ENCODE measurements at places on chromosomes 5 and 9.
A peak's percentile ranks its signal among the peaks of the same experiment; 100 is the strongest.

- no peak for DNase-seq
Observed at GRCh38 chr9:110029956-110030480, 177.9 kb downstream of the C9orf152 start.

DNA sequence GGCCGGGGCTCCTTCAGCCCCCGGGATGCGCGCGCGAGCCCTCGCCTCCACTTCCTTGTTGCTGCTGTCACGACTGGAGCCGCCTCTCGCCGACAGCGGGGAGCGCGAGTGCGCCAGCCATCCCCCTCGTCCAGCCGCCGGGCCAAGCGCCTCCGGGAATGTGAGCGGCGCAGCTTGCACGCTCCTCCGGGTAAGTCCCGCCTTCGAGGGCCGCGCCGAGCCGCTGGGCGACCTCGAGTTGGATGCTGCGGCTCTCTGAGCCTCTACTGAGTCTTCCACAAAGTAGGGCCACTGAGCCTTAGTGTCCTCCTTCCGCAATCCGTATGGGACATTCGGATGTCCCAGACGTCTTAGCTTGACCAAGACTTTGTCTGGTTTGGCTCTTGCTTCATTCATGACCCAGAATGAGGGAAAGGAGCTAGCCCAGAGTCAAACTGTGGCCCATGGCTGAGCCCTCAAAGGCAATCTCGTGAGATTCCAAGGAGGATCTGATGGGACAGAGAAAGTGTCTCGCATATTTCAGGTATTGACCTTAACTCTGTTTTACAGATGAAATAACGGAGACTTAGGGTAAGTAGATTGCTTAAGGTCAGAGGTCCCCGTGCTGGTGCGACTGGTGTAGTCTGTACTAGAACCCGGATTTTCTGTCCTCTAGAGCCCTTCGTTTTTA is 586 bp downstream of the HMGXB3 start:
- DNase-seq: no peak

DNA sequence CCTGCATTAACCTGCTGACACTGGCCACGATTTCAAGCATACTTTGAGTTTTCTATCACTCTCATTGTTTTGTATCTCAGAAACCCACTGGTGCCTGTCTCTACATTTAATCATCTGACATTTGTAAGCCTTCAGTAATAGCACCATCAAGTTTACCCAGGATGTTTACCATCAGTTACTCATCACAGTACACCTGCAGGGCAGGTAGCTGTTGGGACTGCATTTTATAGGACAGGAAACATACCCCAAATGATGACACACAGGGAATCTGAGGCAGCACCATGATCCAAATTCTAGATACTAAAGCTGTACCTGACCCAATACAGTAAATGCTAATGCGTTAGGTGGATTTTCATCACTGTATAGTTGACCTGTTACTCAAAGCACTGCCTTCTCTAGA is 114.2 kb downstream of the FEM1C start:
- no peak for DNase-seq

- no peak for DNase-seq
Observed at GRCh38 chr5:38134810-38135209, 123.5 kb upstream of the EGFLAM start.

- DNase-seq: peak; percentile 36
Observed at GRCh38 chr9:37293664-37294524, 128.6 kb upstream of the GRHPR start.
